GM12892 (cell line): ENCODE measurements at places on chromosomes 2 and 18.

DNA sequence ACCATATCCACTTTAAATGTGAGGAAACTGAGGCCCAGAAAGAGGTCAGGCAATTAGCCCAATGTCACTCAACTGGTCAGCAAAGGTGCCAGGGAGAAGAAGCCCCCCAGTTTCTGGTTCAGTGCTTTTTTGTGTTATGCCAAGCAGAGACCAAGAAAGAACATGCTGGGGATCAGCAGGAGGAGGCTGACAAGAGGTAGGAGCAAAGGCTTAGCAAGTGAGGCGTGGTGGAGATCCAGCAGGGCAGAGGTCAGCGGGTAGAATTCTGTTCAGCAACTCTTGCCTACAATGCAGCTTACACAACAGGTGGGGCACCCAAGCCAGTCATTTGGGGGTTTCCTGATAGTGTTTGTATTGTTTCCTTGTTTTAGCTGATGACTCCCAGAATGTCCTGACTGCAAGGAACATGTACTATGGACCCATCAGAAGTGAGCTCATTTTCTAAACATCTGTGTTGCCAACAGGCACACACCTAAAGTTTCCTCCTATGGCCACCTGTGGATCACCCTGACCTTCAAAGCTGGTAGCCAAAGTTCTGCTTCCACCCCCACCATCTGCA is 28.2 kb downstream of the LPIN2 start:
- DNase-seq, result no peak

DNA sequence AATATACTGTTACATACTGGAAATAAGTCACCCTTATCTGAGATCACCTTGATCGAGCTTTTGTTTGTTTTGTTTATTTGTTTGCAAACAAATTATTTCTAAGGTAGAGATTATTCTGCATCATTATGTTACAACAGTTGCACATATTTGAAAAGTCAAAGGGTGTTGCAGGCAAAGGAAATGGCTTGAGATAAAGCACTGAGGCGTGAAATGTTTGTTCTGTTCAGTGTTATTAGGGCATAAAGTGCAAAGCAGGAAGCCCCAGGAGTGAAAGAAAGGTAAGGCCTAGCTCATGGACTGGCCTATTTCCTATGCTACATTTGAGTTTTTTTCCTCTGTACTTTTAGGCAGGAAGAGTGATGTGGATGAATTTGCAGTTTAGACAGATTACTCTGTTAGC is 1815.6 kb upstream of the LRRTM1 start:
- DNase-seq, result no peak

GRCh38 chr2:108925286-108925685 is 63.7 kb downstream of the EDAR start:
- DNase-seq, result no peak

GRCh38 chr2:161159456-161160225 is 587 bp upstream of the TANK start:
- no peak for DNase-seq
